Colonic mucosa (tissue), 4 donors: ENCODE measurements at places on chromosomes 16 and 17. TPM values are rescaled to one million over a fixed set of nuclear protein-coding genes. Genes with fewer than 3 reads are reported as not detected.

Gene TOM1L1
- 56.7 TPM for total RNA-seq

Gene C1QTNF8
- not detected for total RNA-seq

DNA sequence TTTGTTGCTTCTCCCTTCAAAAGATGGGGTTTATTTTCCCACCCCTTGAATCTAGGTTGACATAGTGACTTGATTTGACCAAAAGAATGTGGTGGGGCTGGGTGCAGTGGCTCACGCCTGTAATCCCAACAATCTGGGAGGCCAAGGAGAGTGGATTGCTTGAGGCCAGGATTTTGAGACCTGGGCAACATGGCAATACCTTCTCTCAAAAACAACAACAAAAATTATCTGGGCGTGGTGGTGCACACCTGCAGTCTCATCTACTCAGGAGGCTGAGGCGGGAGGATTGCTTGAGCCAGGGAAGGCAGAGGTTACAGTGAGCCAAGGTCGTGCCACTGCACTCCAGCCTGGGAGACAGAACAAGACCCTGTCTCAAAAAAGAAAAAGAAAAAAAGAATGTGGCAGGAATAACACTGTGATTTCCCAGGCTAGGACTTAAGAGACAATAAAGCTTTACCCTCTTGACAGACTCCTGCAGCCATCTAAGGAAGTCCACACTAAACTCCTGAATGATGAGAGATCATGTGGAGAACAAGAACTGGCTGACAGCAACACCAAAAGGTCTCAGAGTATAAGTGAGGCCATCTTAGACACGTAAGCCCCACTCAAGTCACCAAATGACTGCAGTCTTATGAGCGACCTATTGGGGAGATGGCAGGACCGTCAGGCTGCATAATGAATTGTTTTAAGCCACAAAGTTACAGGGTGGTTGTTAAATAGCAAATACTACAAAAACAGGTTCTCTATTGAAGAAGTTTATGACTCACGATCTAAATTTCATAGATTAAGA, 37.0 kb downstream of the FBXL20 start:
- DNase-seq = no peak

- DNase-seq = no peak
These were observed 21.4 kb upstream of the SPACA3 start for GRCh38 chr17:32970281-32970680.

GRCh38 chr16:2971985-2972784, 3.0 kb downstream of the PAQR4 start:
- DNase-seq = no peak
